ENCODE measurements at places on chromosomes 11 and 22. TPM values are rescaled to one million over a fixed set of nuclear protein-coding genes. Genes with fewer than 3 reads are reported as not detected.

OR4A16 gene
- not detected for total RNA-seq

OR51B5 gene
- 0.20 TPM for total RNA-seq

RAB36 gene
- 2.7 TPM for total RNA-seq

NLRP10 gene
- total RNA-seq, result 1.1 TPM

AMOTL1 gene
- total RNA-seq, result 57.7 TPM

DNA sequence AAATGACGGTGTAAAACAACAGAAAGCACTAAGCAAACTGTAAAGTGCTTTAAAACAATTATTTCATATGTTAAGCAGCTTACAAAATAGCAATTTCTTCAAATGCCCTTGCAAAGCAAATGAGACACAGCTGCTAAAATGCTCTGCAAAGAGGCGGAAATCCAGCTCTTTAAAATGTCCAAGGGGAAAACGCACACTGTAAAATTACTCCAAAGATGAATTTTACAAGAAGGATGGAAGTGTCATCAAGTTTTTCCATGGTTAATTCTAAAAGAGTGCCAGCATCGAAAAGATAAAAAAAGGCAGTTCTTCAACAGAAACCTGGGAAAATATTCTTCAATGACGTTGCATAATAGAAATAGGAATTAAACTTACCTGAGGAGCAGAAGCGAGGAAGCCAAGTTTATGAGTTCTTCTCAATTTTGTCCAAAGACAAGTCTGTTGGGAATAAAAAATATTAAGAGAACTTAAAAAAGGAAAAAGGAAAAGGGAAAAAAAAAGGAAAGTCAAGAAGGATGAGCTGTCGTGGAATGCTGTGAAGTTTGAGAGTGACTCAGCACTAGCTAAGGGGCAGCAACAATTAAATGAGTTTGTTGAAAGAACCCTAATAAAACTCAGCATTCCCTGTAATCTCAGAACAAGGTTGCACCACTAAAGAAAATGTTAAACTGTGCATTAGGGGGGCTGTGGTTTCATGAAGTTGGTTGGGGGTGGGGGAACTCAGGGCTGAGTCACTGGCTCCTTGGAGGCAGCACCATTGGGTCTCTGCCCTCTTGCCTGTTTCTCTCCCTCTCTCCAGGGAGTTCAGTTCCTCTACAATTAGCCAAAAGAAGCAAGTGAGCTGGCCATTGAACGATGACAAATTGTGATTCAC lies 64.2 kb upstream of the BLID start:
- H3K27ac ChIP-seq, result peak overlapping the region; percentile 45
- H3K4me1 ChIP-seq, result no peaks in the 10 kb centered on the region
- no peaks in the 10 kb centered on the region for H3K36me3 ChIP-seq
- peak; percentile 18 for DNase-seq
- no peak overlapping the region for H3K4me3 ChIP-seq
- no peaks in the 10 kb centered on the region for H3K27me3 ChIP-seq

- no peaks in the 10 kb centered on the region for H3K36me3 ChIP-seq
- H3K4me1 ChIP-seq, result peaks cover 4% of the 10 kb centered on the region
- peaks cover 22% of the 10 kb centered on the region for H3K27me3 ChIP-seq
- no peak overlapping the region for H3K4me3 ChIP-seq
- H3K27ac ChIP-seq, result no peak overlapping the region
Measured at GRCh38 chr22:44335903-44336803, 23.4 kb upstream of the SHISAL1 start.

- DNase-seq, result peak; percentile 23
- peak overlapping the region; percentile 81 for H3K27ac ChIP-seq
- H3K36me3 ChIP-seq, result no peaks in the 10 kb centered on the region
- peaks cover 10% of the 10 kb centered on the region for H3K4me1 ChIP-seq
- no peak overlapping the region for H3K4me3 ChIP-seq
Measured at GRCh38 chr11:122159173-122159721, 43.2 kb upstream of the BLID start.

DNA sequence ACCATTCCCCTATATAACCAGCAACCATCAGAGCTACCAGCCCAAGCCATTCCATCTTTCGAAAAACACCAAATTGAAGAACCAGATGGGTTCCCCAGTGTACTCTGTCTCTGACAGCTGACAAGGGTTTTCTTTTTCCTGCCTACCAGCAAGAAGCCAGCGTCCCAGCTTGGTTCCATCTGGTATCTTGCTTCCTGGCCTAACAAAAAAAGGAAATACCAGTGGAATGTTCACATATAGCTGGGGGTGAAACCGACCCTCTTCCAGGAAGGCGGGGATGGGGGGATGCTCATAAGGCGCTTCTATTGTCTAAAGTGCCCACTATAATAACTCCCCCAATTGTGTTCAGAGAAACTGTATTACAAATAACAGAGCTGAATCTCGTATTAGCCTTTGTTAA lies 172.3 kb downstream of the LDLRAD3 start:
- no peak overlapping the region for H3K27ac ChIP-seq
- no peaks in the 10 kb centered on the region for H3K4me1 ChIP-seq
- DNase-seq, result no peak
- no peaks in the 10 kb centered on the region for H3K27me3 ChIP-seq
- H3K4me3 ChIP-seq, result no peak overlapping the region

DNA sequence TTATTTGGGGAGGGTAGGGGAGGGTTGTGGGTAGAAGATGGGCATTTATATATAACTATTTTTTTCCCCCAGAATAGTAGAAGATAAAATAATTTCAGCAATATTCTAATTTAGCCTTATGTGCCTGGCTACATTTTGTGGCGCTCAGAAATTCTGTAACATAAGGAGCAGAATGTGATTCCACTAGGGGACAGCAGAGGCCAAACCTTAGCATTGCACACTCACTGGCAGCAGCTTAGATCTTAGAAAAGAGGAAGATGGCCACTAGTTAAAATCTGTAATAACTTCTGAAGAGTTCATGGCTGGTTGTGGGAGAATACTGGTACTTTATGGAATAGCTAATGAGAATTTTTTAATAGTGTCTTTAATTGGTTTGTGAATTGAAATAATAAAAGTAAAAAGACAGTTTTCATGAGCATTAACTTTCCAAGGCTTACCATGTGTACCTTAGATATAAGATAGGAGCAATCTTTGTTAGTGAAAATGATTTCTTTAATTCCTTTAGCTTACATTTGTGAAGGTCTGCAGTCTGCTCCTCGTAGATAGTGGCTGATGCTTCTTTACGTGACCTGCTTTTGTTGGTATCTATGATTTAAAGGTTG lies 33.1 kb downstream of the DDX10 start:
- H3K36me3 ChIP-seq, result no peaks in the 10 kb centered on the region
- no peaks in the 10 kb centered on the region for H3K4me1 ChIP-seq
- H3K27me3 ChIP-seq, result no peaks in the 10 kb centered on the region
- no peak overlapping the region for H3K4me3 ChIP-seq
- DNase-seq, result peak; percentile 78
- H3K27ac ChIP-seq, result no peak overlapping the region

DNA sequence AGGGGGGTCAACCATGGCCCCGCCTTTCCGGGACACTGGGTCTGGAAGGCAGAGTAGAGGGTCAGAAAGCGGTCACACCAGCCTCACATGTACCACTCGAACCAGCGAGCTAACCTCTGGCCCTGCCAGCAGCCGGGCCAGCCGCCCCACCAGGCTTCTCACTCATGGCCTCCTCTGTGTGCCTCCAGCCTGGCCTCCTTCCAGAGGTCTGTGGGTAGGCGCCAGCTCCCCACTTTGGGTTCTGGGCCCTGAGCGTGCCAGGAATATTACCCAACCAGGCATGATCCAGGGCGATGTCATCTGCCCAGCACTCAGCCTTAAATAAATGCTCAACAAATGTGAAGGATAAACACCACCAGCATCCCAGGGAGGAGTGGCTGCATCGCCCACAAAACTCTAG lies 5.8 kb downstream of the SCUBE1 start:
- no peak for DNase-seq
- no peaks in the 10 kb centered on the region for H3K36me3 ChIP-seq
- H3K27me3 ChIP-seq, result peaks cover 28% of the 10 kb centered on the region
- no peak overlapping the region for H3K4me3 ChIP-seq

- no peaks in the 10 kb centered on the region for H3K4me1 ChIP-seq
- H3K27me3 ChIP-seq, result no peaks in the 10 kb centered on the region
- H3K36me3 ChIP-seq, result no peaks in the 10 kb centered on the region
- DNase-seq, result no peak
Measured at GRCh38 chr11:42819126-42819525, 492.7 kb upstream of the API5 start.

DNA sequence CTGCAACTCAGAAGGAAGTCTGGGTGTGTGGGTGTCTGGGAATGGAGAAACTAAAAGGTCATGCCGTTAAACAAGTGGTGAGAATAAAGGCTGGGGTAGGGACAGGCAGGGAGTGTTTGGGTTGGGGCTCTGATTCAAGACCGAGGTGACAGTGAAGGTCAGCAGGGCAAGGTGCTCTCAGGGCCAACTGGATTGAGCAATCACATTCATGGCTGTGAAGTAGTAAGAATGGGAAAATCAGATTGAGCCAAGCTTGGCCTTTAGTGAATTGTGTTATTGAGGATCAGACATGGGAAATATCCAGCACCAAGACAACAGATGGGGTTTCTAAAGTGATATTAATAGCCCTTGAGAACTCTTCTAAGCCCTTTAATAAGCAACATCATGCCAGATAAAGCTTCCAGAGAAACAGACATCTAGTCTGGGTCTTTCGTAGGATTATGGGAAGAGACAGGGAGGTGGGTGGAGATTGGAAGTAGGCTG lies 24.3 kb downstream of the SCN3B start:
- H3K36me3 ChIP-seq, result no peaks in the 10 kb centered on the region
- H3K4me3 ChIP-seq, result no peak overlapping the region
- no peaks in the 10 kb centered on the region for H3K4me1 ChIP-seq
- no peaks in the 10 kb centered on the region for H3K27me3 ChIP-seq
- no peak overlapping the region for H3K27ac ChIP-seq
- DNase-seq, result no peak

DNA sequence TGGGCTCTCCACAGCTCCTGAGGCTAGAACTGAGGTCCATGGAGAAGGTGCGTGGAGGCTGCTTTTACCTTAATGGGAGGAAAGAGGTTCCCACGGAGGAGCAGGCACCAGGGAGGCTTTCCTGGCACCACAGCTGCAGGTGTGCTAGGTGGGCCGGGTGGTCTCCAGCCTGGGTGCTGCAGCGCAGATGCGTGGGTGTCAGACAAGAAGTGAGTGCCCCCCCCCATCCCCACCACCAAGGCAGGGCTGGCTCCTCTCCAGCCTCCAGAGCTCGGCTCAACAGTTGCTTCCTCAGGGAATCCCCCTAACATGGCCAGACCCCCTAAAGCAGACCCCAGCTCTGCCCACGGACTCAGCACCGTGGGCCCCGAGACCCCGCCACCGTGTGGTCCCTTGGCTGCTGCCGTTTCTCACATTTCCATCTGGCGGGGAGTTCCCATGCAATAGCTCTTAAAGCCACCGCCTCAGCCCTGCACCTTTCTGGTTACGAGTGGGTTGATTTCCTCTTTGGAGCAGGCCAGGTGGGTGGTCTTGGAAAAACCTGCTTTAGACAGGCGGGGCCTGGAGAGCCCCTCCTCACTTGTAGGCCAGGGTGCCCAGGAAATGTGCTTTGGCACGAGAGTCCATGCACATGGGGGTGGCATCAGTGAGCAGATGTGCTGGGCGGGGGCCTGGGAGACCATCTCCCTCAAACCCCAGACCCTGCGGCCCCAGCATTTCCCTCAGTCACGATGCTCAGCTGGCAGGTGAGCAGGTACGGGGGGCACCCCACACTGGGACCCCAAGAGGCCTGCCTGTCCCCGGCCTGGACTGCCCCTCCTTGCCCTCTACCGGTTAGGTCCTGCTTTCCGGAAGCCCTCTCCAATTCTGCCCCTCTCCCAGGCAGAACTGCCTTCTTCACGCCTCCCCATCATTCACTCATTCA lies 93.7 kb downstream of the ARHGAP8 start:
- H3K4me1 ChIP-seq, result no peaks in the 10 kb centered on the region
- no peak overlapping the region for H3K4me3 ChIP-seq
- H3K36me3 ChIP-seq, result no peaks in the 10 kb centered on the region
- H3K27me3 ChIP-seq, result no peaks in the 10 kb centered on the region
- no peak for DNase-seq

DNA sequence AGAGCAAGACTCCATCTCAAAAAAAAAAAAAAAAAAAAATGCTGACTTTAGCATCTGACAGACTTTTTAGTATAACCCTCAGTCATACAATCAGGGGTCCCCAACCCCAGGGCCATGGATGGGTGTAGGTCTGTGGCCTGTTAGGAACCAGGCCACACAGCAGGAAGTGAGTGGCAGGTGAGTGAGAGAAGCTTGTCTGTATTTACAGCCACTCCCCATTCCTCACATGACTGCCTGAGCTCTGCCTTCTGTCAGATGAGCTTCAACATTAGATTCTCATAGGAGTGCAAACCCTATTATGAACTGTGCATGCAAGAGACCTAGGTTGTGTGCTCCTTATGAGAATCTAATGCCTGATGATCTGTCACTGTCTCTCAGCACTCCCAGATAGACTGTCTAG lies 3.3 kb downstream of the FAM227A start:
- no peaks in the 10 kb centered on the region for H3K36me3 ChIP-seq
- peaks cover 8% of the 10 kb centered on the region for H3K4me1 ChIP-seq
- H3K4me3 ChIP-seq, result no peak overlapping the region
- H3K27ac ChIP-seq, result no peak overlapping the region

GRCh38 chr11:17148536-17148935 lies 59.2 kb downstream of the PIK3C2A start:
- H3K27ac ChIP-seq, result no peak overlapping the region
- H3K4me3 ChIP-seq, result no peak overlapping the region
- DNase-seq, result no peak
- no peaks in the 10 kb centered on the region for H3K4me1 ChIP-seq
- H3K27me3 ChIP-seq, result no peaks in the 10 kb centered on the region
- no peaks in the 10 kb centered on the region for H3K36me3 ChIP-seq

GRCh38 chr11:107691000-107691750 lies 20.7 kb downstream of the SLN start:
- H3K4me3 ChIP-seq, result no peak overlapping the region
- H3K27me3 ChIP-seq, result no peaks in the 10 kb centered on the region
- no peak overlapping the region for H3K27ac ChIP-seq
- H3K36me3 ChIP-seq, result no peaks in the 10 kb centered on the region
